Sigmoid colon (tissue), 7 donors: ENCODE measurements at places on chromosomes 1 and 21. TPM values are rescaled to one million over a fixed set of nuclear protein-coding genes. Genes with fewer than 3 reads are reported as not detected.
A peak's percentile ranks its signal among the peaks of the same experiment; 100 is the strongest.

DNA sequence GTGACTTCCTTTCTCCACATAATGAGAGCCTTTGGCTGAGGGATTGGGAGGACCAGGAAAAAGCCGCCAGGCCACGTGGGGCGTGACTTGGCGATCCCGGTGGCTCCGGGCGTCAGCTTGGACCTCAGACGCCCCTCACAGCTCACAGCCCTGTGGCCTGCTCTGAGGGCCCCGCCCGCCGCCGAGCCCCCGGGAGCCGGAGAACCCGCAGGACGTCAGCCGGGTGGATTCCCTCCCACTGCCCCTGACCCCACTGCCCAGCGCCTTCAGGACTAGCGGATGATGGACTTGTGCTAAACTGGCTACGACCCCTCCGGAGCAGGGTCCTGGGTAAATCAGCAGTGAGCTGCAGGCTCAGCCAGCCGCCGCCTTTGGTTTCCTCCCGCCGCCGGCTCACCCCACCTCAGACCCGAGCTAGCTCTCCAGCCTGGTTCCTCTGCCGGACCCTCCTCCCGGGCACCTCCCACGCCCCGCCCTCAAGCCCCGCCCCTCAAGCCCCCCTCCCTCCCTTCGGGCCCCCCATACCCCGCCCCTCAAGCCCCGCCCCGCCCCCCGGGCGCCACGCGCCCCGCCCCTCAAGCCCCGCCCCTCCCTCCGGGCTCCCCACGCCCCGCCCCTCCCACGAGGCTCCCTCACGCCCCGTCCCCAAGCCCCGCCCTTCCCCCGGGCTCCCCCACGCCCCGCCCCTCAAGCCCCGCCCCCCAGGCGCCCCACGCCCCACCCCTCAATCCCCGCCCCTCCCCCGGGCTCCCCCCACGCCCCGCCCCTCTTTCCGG, 10.0 kb upstream of the FAAP20 start:
- DNase-seq: peak; percentile 94

DNA sequence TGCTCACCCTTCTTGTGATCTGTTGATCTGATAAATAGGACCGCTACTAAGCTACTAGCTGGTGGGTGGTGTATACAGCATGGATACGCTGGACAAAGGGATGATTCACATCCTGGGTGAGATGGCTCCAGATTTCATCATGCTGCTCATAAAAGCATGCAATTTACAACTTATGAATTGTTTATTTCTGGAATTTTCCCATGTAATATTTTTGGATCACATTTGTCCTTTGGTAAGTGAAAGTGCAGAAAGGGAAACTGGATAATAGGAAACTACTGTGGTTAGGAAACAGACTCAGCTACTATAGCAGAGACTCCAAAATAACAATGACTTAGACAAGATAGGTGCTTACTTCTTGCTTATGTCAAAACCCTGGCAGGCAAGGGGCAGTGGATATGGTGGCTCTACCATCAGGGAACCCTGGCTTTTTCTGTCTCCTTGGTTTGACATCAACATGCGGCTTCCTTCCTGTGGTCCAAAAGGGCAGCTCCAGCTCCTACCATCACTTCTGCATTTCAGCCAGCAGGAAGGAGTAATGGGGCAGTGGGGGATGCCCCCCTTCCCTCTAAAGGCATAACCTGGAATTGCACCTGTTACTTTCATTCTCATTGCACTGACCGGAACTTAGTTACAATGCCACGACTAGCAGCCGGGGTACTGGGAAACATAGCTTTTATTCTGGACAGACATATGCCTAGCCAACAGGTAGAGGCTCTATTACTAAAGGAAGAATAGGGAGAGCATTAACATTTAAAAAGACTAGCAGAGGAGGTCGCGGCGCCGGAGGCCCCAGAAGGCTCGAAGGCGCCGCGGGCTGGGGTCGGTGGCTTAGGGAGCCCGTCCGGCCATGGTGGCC, 13.8 kb upstream of the AK2 start:
- peak; percentile 79 for DNase-seq

GRCh38 chr21:28776251-28776650, 216.4 kb downstream of the LTN1 start:
- DNase-seq: no peak

The GPR3 gene
- not detected for total RNA-seq

The SPRR2G gene
- not detected for total RNA-seq

The ELF3 gene
- total RNA-seq: 0.55 TPM
